ENCODE measurements at places on chromosomes 5 and 9.

- DNase-seq = no peak
These were observed 72.2 kb downstream of the EBF1 start for GRCh38 chr5:159027504-159027903.

GRCh38 chr5:38796742-38797108, 49.1 kb upstream of the OSMR start:
- no peak for DNase-seq

- no peak for DNase-seq
These were observed 2.4 kb downstream of the TMOD1 start for GRCh38 chr9:97503862-97504210.

DNA sequence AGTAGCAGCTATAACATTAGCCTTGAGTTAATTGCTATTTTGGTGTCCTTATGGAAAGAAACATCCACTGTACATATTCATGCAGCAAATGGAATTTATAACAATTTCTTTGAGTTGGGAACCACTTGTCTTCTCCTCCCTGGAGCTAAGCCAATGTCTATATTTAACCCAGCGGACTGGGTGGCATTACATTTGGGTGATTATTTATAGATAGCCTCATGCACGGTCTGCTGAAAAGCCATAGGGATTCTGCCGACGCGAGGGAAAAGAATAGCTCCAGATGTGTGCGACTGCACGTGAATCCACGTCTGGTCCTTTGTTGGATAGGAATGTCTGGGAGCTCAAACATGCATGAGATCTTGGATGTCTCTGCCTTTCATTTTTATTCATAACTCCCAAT, 157.5 kb upstream of the BRINP1 start:
- no peak for DNase-seq

DNA sequence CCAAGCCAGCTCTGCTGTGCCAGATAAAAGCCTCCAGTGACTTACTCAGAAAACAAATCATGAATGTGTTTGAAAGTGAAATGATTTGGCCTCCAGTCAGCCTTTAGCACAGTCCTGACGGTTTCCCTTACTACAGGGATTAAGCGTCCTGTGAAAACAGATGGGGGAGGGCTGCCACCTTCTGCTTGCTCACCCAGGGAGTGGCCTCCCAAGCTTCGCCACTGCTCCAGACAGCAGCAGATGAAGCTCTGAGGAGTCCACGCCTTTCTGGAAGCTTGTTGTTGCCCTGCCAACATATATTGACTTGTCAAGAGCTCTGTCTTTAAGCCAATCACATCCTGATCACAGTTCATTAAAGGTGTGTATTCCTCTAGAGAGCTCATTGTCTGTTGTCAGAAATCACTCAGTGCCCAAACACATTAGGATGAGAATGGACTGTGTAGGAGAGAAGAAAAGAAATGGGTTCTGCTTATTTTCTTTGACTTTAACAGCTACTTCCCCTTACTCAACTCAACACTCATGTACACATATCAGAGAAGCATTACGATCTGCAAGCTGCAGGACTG, 4.9 kb upstream of the FYB1 start:
- no peak for DNase-seq

- DNase-seq = no peak
These were observed 482.9 kb upstream of the KIF2A start for GRCh38 chr5:61823065-61823464.

DNA sequence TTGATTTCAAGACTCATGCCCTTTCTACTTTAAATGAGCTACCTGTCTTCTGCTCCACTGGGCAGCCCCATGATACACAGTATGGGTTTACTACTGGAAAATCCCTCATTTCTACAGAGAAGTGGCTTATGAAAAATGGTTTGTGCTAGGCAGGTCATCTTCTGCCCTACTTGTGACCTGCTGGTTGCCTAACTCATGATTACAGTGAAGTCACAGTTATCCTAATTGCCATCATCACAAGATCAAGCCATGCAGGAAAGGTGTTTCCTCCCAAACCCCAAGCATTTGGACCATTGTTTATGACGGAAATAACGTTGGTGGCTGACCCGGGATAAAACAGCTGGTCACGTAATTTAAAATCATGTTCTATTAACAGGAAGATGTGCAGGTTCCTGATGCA, 330.6 kb downstream of the ACTL7B start:
- DNase-seq = no peak

DNA sequence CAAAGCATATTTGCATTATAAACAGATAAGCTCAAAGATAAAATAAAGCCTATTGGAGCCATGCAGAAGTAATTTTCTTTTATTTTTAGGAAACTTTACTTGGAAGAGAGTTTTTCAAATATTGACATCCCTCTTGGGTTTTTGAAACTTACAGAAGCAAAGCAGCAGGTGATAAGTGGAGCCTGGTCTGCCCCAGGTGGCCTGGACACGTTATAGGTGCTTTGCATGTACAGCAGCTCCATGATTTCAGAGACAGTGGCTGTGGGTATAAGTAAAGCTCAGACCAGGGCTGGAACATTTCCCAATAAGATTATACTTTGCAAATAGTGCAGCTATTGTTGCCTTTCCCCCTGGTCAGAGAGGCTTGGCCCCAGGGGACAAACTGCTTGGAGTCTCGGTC, 51.5 kb downstream of the CCDC192 start:
- no peak for DNase-seq

All from activated effector memory CD4-positive, alpha-beta T cell treated with anti-CD3 and anti-CD28 coated beads, Interleukin-2, amount 50 U/mL, for 16 hours (primary cell).